NCI-H1930 (cell line): ENCODE measurements at places on chromosomes 16 and 17.

GRCh38 chr17:17078832-17079231 lies 36.6 kb downstream of the MPRIP start:
- DNase-seq = no peak

- DNase-seq = no peak
Measured at GRCh38 chr16:66703406-66704215, 7.1 kb upstream of the CMTM4 start.

DNA sequence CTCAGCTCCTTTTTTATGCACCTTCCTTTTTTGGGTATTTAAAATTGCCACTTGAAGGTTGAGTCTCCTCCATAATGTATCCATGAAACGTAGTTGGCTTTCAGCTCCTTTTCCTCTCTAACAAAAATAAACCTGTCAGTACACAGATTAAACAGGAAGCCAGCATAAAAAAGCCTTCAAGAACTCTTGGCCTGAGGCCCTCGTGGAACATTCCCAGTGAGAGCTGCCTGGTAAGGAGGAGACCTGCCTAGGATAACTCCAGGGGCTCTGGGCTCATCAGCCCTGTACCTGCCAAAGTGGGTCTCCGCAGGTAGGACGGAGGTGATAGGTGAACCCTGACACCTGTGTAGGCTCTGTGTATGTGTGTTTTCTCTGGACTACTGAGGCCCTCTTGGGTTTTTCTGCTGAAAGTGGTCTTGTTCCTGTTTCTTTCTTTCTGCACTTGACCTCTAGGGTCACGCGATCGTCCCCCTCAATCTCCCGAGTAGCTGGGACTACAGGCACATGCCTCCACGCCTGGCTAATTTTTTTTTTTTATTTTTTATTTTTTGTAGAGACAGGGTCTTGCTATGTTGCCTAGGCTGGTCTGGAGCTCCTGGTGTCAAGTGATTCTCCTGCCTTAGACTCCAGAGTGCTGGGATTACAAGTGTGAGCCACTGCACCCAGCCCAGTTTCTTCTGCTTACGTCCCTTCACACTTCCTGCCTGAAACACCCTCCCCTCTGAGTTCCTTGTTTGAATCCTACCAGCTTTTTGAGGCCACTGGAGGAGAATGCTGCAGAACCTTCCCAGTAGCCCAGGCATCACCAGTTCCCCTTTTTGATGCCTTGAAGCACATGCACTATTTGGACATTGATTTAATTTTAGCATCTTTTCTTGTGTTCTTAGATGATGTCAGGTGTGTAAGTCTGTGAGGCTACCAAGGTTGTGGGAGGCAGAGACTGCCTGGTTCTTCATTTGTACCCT lies 9.8 kb downstream of the PGS1 start:
- DNase-seq = no peak

- no peak for DNase-seq
Measured at GRCh38 chr17:14701886-14702285, 401.0 kb downstream of the HS3ST3B1 start.

- DNase-seq = no peak
Measured at GRCh38 chr17:31697838-31698237, 161.2 kb downstream of the COPRS start.

DNA sequence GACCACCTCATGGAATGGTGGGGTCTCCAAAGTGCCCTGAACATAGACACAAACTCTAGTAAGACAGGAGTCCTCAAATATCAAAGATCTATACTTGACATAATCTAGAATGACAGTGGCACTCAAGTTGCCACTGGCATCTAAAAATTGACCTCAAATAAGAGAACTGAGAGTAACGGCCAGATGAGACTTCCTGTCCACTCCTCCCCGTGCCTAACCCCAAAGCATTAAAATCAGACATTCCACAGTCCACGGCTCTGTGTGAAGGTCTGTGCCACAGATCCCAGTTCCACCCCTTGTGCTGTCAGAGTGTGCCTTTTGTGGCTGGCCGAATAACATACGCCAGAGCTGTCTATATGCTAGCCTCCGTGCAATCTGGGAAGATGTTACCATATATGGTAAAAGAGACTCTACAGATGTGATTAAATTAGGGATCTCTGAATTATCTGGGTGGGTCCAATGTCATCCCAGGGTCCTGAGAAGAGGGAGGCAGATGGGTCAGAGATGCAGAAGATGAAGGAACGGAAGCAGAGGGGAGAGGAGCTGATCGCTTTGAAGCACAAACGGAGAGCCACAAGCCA lies 21.0 kb upstream of the EVPL start:
- DNase-seq = no peak

DNA sequence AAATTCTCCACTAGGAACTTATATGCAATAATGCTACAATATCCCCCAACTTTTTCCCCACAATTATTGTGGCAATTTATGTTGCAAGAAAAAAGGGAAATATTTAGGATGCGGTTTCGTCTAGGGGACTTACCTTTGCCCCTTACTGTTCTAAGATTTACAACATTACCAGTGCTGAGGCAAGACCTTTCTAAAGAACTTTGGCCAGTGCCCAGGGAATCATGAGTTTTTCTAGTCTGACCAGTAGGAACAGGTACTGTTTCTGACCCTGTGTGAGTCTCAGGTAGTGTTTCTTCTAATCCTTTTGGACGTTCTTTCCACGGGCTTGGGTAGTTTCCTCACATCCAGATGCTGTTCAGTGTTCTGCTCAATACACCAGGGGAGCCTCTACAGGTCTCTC lies 373.7 kb downstream of the HAPSTR1 start:
- no peak for DNase-seq

GRCh38 chr17:30413109-30413508 lies 34.4 kb downstream of the CPD start:
- no peak for DNase-seq

- no peak for DNase-seq
Measured at GRCh38 chr17:863880-864279, 81.7 kb downstream of the MRM3 start.

DNA sequence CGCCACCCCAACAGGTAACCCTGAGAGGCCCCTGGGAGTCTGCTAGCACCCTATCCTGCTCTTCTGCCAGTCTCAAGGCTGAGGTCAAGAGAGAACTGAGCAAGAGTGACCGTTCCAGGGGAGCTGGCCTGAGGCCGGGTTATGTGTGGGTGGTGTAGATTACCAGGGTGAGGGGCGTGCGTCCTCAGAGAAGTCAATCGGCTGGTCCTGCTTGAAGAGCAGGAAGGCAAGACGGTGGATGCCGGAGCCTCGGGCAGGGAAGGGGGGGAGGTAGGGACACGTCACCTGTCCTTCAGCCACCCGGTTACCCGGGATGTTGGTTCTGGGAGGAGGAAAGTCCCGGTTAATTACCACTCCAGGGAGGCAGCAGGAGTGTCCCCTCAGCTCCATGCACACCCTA lies 2.6 kb upstream of the TRIM65 start:
- DNase-seq = no peak

- no peak for DNase-seq
Measured at GRCh38 chr17:48021934-48022333, 15.7 kb downstream of the COPZ2 start.

- no peak for DNase-seq
Measured at GRCh38 chr17:63774969-63775265, 947 bp downstream of the DDX42 start.

DNA sequence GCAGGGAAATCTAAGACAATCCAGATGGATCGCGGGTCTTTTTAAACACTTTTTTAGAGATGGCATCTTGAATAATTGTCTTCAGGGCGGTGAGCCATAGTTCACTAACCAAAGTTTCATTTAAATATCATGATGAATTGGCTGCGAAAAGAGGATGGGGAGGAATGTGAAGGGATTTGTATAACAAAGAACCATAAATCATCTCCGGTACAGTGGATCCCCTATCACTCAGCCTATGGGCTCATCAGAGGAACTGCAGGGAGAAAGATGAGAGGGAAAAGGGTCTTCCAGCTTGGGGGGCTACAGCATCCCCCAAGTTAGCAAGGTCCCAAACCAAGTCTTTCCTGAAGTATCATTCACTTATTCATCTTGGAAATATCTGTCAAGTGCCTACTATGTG lies 16.7 kb upstream of the DDX52 start:
- DNase-seq = no peak

- DNase-seq = no peak
Measured at GRCh38 chr17:35998756-35999155, 2.6 kb downstream of the CCL15 start.

GRCh38 chr17:78602246-78602645 lies 25.1 kb upstream of the DNAH17 start:
- no peak for DNase-seq

GRCh38 chr16:84254062-84254461 lies 14.2 kb upstream of the KCNG4 start:
- DNase-seq = no peak

GRCh38 chr17:79073016-79073705 lies 1.5 kb upstream of the ENGASE start:
- DNase-seq = no peak

GRCh38 chr17:77246110-77247047 lies 105.6 kb downstream of the SEC14L1 start:
- no peak for DNase-seq

- no peak for DNase-seq
Measured at GRCh38 chr17:79162012-79162963, 87.7 kb downstream of the ENGASE start.

GRCh38 chr17:8143581-8144400 lies 8.4 kb downstream of the PER1 start:
- DNase-seq = no peak

DNA sequence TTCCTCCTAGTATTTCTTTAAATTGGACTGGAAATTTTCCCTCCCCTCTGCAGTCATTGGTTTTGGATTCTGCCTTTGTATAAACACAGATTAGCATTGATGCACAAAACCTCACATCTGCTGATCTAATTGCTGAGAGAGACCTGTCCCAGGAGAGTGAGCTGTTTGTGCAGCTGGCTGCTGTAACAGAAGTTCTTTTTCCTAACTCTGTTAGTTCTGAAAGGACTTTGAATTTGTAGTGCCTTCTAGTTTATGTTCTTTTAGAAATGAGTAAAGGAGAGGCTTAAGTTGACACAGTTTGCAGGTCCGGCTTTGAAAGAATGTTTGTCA lies 45.2 kb upstream of the KPNB1 start:
- peak; percentile 97 for DNase-seq

DNA sequence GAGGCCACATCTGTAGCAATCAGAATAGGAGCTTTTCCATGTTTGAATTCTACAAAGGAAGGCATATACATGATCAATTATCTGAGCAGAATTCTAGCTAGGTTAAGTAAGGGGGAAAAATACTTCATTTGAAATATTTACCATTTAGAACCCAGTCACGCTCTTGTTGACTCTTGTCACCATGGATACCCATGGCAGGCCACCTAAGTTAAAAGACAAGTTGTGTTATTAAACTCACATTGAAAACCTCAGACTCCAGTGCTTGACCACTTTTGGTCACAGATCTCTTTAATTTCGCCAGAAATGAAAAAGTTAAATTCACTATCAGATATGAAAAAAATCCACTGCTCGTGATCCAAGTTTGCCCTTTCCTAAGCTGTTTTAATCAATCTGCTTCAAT lies 4.1 kb downstream of the DDX5 start:
- no peak for DNase-seq

DNA sequence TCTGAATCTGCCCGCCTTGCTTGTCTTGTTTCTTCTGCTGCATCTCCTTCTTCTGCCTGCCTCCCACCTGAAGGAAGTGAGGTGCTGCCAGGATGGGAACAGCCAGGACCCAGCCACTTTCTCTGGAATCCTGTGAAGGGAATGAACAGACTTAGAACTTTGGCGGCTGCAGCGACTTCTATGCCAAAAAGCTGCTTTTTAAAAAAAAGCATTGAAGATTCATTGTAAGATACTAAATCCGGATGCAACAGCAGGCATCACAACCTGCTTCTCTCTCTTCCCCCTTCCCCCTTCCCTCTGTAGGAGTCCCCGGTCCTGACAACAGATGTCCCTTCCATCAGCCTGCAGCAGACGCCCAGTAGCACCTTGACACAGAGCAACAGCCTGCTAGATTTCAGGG lies 176.3 kb downstream of the HS3ST4 start:
- DNase-seq = no peak

GRCh38 chr17:17790637-17791464 lies 45.9 kb downstream of the SREBF1 start:
- DNase-seq = no peak

GRCh38 chr17:62625870-62626200 lies 1.6 kb upstream of the MRC2 start:
- DNase-seq = no peak

DNA sequence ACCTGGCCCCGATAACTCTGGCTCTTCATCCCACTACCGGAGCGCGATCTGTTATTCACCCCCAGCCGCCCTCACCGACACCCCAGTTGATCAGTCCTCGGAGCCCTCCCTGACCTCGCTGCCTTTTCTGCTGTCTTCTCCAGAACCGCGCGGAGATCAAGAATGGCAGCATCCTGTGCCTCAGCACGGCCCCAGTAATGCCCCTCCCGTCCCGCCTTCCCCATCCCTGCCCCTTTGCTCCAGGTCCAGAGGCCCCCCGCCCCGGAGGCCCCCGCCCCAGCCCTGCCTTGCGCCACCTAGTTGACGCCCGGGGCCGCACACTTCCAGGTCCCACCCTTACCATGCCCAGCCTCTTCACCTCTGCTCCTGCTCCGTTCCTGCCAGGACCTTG lies 872 bp downstream of the ELMO3 start:
- no peak for DNase-seq

DNA sequence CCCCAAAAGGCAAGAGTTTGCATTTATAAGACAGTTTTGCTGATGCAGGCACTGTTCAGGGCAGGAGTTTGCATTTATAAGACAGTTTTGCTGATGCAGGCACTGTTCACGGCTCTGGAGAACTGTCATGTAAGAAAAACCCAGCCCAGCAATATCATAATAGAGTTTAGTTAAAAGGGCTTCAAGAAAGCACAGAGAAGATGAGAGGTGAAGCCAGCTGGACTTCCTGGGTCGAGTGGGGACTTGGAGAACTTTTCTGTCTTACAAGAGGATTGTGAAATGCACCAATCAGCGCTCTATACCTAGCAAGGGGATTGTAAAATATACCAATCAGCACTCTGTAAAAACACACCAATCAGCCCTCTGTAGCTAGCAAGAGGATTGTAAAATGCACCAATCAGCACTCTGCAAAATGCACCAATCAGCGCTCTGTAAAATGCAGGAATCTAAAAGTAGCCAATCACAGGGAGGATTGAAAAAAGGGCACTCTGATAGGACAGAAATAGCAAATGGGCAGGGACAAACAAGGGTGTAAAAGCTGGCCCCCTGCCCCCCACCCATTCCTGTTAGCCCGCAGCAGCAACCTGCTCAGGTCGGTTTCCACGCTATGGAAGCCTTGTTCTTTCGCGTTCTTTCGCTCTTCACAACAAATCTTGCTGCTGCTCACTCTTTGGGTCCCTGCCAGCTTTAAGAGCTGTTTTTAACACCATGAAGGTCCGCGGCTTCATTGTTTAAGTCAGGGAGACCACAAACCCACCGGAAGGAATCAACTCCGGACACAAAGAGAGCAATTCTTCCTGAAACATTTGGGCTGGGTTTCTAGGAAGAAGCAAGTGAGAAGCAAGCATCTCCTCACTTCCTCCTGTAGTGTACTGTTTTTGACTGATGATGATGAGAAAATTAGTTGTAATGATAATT lies 1.8 kb upstream of the CBX1 start:
- no peak for DNase-seq

DNA sequence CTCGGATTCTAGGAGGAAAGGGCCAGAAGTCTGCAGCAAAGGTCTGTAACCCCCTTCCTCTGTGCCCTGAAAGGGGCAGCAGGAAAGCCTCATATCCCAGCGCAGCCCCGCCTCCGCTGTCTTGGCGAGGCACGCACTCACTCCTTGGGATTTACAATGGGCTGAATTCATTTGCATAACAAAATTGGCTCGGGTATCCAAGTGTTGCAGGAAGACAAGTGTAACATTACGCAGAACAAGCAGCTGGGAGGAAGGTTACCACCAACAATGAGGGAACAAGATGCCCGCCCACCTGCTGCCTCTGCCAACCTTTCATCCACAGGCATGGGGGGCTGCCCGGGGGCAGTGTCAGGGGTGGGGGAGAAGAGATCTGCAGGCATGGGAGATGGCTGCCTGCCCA lies 130.4 kb downstream of the MRM1 start:
- no peak for DNase-seq
